ENCODE measurements at places on chromosomes 1 and 21. TPM values are rescaled to one million over a fixed set of nuclear protein-coding genes. Genes with fewer than 3 reads are reported as not detected.

LAMB3 gene
- 8.4 TPM for total RNA-seq

DNA sequence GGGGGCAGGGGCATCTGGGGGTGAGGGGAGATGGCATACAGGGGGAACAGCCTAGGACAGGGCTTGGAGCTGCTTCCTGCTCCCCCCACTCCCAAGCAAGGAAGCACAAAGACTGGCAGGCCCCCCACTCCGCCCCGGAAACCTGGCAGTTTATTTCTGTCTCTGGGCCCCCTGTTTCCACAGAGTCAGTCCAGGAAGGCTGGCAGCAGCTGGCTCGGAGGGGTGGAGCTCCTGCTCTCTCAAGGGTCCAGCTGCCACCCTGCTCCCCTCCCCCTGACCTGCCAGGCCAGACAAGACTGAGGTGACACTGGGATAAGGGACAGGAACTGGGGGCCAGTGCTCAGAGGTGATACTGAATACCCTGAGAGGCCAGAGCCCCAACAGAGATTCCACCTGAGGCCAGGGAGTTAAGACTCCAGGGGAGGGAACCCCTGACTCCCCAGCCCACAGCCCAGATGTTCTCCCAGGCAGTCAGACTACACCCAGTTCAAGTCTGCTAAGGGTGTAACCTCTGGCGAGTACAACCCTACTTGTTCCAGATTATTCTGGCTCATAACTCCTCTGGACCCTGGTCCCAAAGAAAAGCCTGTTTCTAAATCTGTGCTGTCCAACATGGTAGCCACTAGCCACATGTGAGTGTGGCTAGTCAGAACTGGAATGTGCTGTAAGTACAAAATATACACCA is 26.3 kb downstream of the AHDC1 start:
- DNase-seq, result no peak

DNA sequence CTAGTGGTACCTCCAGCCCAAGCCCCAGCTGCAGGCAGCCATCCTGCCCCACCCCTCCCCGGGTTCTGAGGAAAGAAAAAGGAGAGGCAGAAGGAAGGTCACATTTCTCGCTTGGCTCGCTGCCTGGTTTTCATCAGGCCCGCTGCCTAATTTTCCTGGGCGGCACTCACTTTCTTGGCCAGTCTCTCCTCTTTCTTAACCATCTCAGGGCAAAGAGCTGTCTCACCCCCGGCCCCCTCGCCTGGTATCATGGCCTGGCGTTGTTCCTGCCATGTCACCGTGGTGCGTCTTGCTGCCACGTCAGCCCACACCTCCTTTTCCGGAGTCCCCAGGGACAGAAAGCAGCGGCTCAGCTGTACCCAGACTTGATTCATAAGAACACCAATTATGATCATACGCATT is 26.6 kb upstream of the CASZ1 start:
- peak; percentile 50 for DNase-seq

LYPD8 gene
- not detected for total RNA-seq

CLIC6 gene
- 4.8 TPM for total RNA-seq

GRCh38 chr1:211830055-211830327 is 572 bp downstream of the LPGAT1 start:
- DNase-seq, result no peak

- DNase-seq, result no peak
These were observed 1.5 kb downstream of the GPX7 start for GRCh38 chr1:52603630-52604029.

GRCh38 chr1:183234660-183235476 is 48.8 kb downstream of the LAMC2 start:
- peak; percentile 69 for DNase-seq

EXO1 gene
- 0.24 TPM for total RNA-seq

DNA sequence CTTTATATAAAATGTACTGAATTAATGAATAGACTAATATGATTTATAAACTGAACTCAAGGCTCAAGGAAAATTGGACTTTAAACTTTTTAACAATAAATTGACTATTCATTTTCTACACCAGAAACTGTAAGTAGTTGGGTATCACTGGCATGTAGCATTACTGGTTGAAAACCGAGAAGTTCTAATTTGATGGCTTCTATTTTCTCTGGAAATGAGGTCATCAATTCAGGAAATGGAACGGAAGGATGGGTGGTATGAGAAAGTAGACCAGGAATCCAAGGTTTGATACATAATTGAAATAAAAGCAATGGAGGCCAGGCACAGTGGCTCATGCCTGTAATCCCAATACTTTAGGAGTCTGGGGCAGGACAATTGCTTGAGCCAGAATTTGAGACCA is 50.4 kb downstream of the RERE start:
- DNase-seq, result no peak

DNA sequence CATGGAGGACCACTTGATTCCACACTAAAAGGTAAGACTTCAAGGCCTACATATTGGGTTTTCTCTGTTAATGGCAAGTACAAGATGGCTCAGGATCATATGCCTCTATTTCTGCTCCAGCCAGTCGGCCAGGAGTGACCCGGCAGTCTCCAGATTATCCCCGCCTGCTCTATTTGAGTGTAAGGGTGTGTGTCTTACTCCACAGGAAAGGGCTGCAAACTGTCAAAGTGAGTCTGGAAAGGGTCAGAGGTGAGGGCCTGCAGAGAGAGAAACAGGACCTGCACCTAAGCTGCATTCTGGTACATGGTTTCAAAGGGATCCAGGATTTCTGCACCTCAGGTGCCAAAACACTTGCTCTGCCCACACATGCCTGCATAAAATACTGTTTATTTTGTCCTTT is 9.2 kb downstream of the ZNF692 start:
- DNase-seq, result no peak

FNDC10 gene
- 1.3 TPM for total RNA-seq

GRCh38 chr1:98133131-98133530 is 212.3 kb upstream of the DPYD start:
- no peak for DNase-seq

DNA sequence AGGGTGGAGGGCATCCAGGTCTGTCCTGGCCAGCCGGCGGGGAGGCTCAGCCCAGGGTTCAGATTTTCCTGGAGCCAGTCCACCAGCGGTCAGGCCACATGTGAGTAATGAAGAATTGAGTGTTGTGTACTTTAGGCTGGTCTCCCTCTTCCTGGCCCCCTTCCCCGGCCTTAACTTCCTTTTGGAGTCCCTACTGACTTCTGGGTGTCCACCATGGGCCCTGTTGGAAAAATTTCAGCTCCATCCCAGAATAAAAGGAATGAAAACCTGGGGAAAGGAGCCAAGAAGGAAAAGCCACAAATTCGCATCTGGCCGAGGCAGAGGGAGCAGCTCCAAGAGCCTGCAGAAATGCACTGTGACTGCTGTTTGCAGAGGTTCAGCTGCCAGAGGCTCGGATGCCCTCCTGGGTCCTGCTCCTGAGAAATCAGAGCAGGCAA is 35.5 kb upstream of the HHAT start:
- peak; percentile 80 for DNase-seq

DNA sequence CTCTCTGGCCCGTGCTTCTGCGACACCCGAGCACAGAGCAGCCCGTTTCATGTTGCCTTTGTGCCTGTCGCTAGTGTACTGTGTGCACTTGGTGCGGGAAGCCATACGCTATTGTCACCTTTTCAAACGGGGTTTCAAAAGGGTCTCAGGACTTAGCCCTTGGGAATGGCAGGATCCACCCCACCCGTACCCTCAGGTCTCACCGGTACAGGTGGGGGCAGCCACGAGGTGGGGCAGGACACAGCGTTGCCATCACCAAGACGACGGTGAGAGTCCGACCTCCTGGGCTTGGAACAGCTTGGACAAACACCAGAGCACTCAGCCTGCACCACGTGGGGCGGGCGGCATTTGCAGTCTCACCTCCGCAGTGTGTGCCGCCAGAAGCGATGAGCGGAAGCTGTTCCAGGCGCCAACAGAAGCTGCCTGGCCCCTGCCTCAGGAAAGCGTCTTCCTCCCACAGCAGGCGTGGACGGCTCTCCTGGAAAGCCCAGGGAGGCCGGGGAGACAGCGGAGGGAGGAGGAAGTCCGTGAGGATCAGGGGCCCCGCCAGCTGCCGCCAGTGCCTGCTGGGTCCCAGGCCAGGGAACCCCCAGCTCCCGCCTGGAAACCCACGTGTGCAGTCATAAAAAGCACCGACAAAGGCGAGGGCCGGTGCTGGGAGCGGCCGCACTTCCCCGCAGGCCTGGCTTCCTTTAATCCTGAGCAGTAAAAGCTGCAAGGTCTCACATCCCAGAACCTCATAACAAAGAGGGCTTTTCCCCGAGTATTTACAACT is 131.3 kb upstream of the ARHGEF16 start:
- DNase-seq, result no peak

CD244 gene
- 0.80 TPM for total RNA-seq

GRCh38 chr21:25670726-25671125 is 31.7 kb downstream of the JAM2 start:
- DNase-seq, result no peak

DNA sequence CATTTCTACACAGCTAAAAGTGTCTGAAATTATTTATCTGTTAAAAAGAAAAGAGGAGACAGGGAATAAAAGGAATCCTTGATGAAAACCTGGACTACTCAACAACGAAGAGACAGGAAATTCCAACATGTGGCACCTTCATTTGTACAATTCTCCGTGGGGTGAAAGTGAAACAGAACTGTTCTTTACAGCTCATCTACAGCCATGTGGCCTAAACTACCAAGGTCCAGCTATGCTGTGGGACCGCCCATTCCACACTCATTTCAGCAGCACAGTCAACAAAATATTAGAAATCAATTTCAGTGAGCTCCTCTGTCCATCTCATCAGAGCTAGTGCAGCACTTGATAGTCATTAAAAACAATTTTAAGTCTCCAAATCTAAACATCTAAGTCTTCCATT is 44.0 kb downstream of the UBR4 start:
- no peak for DNase-seq

WNT3A gene
- not detected for total RNA-seq

GRCh38 chr1:53508991-53509666 is 49.9 kb downstream of the DMRTB1 start:
- no peak for DNase-seq

- no peak for DNase-seq
These were observed 18.0 kb downstream of the LRRC42 start for GRCh38 chr1:53964109-53964508.

DNA sequence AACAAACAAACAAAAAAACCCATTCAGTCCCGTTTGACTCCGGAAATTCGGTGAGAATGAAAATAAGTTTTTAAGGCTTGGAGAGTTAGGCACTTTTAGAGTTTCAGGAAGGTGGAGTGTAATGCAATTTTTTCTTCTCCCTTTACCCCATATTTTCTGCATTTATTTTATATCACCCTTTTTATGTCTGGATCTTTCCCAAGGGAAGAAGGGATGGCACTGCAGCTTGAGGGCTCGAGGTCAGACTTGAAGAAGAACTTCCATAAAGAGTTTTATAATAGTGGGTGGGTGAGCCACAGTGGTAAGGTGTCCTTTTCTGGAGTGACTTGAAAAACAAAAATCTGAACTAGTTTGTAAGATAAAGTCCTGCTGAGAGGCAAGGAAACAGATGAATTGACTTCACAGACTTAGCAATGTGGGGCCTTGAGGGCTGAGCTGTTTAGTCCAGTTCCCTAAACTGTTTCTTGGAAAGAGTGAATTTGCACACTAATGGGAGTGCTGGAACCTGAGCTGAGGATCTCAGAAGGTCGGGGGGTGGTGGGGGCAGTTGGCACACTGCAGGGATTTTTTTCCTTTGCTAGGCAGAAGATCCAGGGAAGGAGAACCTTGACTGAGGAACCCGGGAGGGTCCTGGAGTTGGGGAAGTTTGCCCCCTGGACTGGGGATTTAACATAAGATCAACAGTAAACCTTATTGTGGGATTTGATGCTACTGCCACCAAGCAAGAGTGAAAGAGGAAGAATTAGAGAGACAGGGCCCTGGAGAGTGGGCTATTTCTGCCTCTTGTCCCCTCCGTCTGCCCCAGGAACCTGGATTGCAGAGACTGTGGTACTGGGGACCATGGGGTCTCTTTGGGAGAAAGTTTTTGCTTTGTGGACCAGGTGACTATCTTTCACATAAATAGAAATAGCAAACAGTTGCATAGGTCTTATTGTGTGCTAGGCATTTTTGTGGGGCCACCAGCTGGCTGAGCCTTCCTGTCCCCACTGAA is 1.8 kb upstream of the MEX3A start:
- no peak for DNase-seq

OPRD1 gene
- total RNA-seq, result not detected

DNA sequence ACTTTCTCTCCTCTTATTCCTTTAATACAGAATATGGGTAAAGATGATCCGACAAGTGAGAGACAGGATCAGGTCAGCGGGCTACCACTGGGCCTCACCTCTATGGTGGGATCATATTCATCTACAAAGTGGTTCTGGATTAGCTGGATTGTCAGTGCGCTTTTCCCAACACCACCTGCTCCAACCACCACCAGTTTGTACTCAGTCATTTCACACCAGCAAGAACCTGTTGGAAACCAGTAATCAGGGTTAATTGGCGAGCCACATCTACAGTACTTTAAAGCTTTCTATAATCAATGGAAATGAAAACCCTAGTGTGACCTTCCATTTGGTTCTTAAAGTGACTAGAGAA is 643 bp downstream of the NRAS start:
- DNase-seq, result no peak

All from left cardiac atrium (tissue), 4 donors.